ENCODE measurements at places on chromosomes 12 and 14. TPM values are rescaled to one million over a fixed set of nuclear protein-coding genes. Genes with fewer than 3 reads are reported as not detected.

DNA sequence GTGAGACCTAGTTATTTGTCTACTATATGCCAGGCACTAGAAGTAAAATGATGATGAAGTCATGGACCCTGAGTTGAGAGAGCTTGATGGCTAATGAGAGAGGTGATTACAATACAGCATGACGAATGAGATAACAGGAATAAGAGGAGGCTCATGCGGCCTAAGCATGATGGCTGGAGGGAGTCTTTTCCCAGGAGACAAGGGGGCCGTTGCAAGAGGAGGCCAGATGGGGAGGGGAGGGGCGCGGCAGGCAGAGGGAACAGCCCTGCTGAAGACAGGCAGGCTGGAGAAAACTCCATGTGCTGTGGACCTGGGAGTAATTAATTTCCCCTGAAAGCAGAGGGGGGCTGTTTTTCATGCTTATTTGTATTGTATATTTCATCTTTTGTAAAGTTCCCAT, 144.7 kb upstream of the RFLNA start:
- no peak for DNase-seq

GRCh38 chr12:70106347-70106746, 136.9 kb upstream of the CNOT2 start:
- no peak for DNase-seq

GALNT8 gene
- 0.70 TPM for total RNA-seq

DNA sequence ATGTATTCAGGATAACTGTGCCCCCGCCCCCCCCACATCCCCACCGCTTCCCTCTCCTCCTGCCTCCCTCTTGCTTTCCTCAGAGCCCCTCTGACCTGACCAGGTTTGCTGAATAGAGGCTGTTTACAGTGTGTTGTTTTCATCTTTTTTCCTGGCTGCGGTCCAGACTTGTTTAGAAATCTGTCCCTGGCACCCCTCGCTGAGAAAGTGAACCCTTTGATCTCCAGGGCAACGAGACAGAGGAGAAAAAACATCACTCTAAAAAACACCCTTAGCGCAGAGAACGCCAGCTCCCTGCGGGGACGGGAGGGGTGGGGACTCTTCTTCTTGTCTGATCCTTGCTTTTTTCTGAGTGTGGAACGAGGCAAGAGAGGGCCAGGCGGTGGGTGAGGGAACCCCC, 22.5 kb downstream of the SDS start:
- DNase-seq: no peak

Measured in uterus (tissue), 4 donors.